ENCODE measurements at places on chromosomes 12 and 14.

- DNase-seq = no peak
Measured at GRCh38 chr12:94617101-94617500, 33.3 kb downstream of the TMCC3 start.

DNA sequence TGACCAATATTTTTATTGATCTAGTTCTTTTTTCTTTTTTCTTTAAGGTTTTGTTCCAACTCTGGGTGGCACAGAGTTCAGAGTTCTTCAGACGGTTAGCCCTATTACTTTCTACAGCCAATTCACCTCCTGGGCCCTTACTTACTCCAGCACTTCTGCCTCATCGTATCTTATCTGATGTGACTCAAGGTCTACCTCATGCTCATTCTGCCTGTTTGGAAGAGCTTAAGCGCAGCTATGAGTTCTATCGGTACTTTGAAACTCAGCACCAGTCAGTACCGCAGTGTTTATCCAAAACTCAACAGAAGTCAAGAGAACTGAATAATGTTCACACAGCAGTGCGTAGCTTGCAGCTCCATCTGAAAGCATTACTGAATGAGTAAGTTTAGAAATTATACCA, 64.7 kb downstream of the VEZT start:
- DNase-seq = no peak

GRCh38 chr12:47698055-47698454, 7.8 kb downstream of the RPAP3 start:
- no peak for DNase-seq

DNA sequence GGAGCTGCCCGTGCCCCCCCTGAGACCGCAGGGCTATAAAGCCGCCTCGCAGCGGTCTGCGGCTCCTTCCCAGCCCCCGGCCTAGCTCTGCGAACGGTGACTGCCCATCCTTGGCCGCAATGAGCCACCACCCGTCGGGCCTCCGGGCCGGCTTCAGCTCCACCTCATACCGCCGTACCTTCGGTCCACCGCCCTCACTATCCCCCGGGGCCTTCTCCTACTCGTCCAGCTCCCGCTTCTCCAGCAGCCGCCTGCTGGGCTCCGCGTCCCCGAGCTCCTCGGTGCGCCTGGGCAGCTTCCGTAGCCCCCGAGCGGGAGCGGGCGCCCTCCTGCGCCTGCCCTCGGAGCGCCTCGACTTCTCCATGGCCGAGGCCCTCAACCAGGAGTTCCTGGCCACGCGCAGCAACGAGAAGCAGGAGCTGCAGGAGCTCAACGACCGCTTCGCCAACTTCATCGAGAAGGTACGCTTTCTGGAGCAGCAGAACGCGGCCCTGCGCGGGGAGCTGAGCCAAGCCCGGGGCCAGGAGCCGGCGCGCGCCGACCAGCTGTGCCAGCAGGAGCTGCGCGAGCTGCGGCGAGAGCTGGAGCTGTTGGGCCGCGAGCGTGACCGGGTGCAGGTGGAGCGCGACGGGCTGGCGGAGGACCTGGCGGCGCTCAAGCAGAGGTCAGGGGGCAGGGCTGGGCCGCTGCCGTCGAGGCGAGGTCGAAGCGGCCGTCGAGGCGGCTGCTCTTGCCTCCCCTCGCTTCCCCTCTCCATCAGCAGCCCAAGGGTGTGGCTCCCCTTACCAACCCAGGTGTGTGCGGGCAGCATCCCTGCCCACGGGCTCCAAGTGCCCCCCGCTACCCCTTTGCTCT, at the start of gene PRPH:
PRPH (plus strand) TSS at position 66 of the 855 bp plus-strand sequence; CDS start at position 120, 54 bp downstream.
- no peak for DNase-seq

DNA sequence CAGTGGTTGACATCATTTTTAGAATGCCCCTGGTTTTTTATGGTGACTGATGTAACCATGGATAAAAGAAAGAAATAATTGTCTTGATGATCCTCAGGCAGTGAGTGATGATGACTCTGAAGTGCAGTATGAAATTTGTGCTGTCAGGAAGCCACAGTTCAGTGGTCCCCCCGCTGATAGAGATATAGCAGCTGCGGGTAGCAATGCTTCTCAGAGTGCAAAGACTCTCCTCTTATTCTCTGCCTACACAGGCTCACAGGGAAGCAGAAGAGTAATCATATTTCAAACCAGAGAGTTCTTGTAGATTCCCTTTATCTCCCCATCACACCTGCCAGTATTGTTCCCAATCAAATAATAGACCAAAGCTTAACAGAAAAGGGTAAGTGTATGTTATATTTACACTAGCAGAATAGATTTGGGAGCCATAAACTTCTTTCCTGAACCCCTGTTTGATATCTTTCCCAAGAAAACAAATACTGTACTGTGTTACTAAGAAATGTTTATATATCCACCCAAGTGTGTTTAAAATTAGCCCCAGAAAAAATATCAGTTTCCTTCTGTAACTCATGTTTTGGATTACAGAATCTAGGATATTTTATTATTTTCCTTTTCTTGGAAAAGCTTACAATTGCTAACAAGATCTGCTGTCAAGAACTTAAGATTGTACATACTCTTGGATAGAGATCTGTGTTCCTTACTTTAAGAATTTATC, 1817.4 kb upstream of the FLRT2 start:
- DNase-seq = no peak

- DNase-seq = peak; percentile 16
Measured at GRCh38 chr12:103884316-103884715, 43.3 kb upstream of the NT5DC3 start.

DNA sequence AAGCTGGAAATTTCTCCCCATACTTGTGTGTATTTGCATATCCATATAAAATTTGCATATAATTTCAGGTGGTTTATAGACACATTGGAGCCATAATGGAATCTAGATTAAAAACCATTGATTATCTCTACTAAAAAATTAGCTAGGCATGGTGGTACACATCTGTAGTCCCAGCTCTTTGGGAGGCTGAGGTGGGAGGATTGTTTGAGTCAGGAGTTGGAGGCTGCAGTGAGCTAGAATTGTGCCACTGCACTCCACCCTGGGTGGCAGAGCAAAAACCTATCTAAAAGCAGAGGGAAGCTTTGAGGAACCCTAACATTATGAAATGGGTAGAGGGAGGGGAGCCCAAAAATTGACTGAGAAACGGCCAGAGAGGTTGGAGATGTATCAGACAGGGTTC, 2.6 kb upstream of the RDH11 start:
- DNase-seq = no peak

GRCh38 chr14:104100171-104101085, 14.9 kb downstream of the ASPG start:
- no peak for DNase-seq

GRCh38 chr12:124305776-124306685, 11.1 kb downstream of the RFLNA start:
- DNase-seq = no peak
